ENCODE measurements at places on chromosomes 6 and 20.

- no peak for DNase-seq
Measured at GRCh38 chr6:89281779-89282246, 33.3 kb downstream of the GABRR2 start.

DNA sequence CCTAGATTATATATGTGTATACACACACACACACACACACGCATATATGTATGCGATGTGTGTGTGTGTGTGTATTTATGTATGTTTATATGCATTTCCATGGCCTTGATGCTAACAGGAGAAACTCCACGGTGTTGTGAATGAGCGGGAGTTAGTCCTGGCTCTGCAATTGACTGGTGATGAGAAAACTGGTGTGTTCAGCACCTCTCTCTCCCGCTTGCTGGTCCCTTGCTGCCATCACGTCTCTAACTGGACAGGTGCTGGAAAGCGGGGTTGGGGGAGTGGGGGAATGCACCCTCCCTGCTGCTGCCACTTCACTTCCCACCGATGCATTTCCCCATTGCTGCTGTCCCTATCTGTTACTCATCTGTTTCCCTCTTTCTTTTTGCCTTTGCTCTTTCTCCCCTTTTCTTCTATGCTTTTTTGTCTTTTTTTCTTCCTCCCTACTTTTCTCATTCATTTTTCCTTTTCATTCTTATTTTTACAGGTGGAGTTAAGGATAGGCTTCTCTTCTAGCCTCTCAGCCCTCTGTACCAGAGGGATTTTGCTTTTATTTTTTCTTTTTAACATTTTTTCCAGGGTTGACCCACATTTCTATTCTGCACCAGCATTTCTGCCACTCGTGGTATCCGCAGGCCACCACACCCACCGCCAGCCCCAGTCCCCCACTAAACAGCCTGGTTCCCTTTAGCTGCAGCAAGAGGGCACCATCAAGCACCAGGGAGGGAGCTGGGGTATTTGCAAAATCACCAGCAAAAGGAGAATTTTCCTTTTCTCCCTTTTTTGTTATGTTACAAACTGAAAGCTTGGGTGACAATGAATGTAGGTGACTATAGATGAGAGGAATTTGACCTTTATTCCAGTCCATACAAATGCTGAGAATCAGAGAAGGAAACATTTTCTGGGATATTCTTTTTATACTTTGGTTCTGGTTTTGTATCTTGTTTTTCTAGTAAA is 115.6 kb downstream of the TCP11 start:
- no peak for DNase-seq

DNA sequence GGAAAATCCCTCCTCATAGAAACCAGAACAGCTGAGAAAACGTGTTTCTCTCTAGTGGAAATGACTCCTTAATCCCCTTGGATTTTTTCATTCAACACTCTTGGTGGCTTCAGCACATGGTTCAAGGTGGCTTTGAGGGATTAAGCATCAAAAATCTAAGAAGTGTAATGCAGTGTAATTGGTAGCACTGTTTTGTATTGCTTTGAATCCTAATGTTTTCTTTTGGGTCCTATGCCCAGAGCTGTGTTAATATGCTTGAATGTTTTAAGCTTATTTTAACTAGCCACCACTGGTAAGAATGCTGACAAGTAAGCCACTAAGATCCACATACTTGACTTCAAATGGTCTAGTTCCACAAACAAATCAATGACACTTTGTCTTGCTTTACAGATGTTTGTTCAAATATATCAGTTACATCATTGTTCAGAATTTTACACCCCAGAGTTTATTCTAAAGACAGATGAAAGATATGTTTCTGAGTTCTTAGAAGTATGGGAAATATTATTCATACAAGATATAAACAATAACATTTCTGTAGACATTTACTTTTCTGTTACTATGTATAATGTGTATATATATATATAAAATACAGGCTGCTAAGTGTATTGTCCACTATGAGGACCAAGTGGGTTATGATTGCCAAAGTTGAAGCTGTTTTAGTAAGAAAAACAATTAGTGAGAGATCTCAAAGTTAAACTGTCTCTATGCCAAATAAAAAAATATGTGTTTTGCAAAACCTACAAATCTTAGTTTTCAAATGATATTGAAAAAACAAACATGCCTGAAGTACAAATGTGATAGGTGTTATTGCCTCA is 220.8 kb downstream of the OGFRL1 start:
- DNase-seq = no peak

DNA sequence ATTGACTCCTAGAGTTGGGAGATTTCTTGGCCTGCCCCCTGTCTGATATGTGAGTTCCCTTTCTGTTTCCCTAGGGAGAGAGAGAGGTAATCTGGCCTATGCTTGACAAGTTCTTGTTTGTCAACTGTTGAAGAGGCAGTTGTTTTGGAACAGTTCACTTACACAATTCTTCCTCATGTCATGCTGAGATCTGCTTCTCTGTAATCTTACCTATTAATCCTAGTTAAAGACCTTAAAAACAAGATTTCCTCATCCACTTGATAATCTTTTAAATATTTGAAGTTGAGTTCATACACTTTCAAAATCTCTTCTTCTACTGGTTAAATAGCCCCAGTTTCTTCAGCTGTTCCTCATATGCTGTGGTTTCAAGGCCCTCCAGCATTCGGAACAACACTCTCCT is 89.9 kb downstream of the FIG4 start:
- DNase-seq = no peak

DNA sequence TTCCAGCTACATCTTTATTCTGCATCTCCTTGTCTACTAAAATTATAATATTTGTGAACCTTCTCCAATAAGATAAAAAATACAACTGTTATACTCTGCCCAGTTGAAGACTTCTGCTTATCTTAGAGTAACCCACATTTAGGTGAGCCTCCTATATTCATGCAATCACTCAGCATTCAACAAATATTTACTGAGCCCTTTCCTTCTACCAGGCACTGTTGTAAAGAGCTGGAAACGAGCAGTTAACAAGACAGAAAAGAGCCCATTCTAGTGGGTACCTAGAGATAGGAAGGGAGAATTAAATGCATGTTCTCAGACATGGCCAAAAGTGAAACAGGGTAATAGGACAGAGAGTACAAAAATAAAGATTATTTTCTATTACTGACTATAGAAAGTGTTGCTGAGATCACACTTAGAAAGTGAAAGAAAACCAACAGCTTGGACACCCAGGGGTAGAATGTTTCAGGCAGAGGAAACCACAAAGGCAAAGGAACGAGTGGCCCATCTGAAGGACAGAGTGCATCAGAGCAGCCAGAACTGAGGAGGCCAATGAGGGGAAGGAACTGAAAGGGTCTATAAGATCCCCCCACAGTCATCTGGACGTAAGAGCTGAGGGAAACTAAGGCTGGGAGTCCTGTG is 50.8 kb upstream of the SMLR1 start:
- DNase-seq = no peak

DNA sequence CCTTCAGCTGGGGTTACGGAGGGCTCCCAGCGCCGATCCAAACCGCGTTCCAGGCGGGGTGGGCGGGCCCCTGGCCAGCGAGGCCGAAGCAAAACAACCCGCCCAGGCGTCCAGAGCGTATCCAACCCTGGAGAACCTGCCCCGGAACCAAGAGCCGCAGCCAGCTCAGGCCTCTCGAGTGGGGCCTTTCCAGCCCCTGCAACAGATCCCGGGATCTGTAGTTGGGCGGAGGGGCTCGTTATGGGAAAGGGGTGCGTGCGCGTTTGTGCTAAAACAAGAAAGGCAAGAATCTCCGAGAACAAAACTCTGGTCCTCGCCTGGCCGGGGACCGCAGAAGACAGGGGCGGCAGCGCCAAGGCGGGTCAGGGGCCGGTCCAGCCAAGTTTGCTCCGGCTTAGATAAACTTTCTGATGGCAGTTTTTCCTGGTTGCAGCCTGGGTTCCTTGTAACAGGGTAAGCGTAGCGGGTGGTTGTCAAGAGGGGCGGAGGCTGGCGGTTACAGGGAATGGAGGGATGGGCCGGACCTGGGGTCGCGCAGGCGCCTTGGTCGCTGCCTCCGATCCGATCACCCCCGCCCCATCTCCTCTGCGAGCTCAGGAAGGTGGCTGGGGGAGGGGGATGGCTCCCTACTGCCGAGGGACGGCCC is 448 bp upstream of the RIN2 start:
- DNase-seq = no peak

GRCh38 chr20:47206962-47207641 is 149.4 kb downstream of the ZMYND8 start:
- no peak for DNase-seq

DNA sequence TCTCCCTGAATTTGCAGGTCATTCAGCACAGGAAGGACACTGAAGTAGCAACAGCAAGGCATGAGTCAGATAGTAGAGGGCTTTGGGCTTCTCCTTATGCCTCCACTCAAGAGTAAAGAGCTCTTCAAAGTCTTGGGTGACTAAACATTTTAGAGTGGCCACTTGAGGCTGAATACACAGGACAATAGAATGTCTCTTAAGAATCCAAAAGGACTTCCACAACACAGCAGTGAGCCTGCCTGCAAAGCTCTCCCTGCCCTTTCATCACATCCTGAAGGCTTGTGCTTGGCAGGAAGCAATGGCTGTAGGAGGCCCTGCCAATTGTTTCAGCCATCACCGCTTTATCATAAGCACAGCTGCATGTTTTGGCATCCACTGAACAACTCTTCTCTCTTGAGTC is 36.8 kb downstream of the FOXQ1 start:
- no peak for DNase-seq

DNA sequence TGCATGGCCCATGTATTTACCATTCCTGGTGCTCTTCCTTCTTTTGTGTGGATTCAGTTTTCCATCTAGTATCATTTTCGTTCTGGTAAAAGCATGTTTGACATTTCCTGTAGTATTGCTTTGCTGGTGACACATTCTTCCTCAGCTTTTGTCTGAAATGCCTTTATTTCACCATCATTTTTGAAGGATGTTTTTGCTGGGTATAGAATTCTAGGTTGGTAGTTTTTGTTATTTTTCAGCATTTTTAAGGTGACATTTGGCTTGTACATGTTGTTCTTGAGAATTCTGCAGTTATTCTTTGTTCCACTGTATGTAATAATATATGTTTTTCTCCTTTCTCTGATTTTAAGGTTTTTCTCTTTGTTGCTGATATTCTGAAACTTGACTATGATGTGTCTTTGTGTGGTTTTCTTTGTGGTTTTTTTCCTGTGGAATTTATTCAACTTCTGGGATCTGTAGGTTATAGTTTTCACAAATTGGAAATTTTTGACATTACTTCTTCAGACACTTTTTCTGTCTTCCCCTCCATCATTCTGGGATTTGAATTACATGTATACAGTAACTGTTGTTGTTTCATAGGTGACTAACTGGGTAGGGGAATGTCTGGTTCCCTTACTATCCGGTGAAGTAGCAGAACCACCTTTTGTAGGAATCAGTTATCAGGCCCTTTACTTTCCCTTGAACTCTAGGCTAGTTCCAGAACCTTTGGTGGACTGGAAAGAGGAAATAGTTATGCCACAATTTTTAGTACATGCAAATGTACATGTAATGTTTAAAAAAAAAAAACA is 30.2 kb downstream of the SNX9 start:
- DNase-seq = no peak

DNA sequence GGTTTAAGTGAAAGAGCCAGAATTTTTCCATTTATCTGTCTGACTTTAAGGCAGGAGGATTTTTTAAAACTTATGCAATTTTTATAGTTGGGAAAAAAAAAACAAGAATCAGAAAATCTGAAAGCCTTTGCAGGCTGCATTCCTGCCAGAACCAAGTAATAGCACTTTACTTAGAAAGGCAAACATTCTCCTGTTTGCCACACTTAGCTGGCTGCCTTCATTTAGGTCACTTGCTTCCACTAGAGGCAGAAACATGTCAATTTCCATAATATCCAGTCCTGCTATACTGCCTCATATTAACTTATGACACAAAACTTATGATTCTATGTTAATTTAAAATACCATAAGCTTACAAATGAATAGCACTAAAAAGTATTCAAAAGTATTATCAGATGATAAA is 425.8 kb downstream of the FRK start:
- no peak for DNase-seq

- no peak for DNase-seq
Measured at GRCh38 chr6:31908791-31909190, 6.9 kb upstream of the ZBTB12 start.

DNA sequence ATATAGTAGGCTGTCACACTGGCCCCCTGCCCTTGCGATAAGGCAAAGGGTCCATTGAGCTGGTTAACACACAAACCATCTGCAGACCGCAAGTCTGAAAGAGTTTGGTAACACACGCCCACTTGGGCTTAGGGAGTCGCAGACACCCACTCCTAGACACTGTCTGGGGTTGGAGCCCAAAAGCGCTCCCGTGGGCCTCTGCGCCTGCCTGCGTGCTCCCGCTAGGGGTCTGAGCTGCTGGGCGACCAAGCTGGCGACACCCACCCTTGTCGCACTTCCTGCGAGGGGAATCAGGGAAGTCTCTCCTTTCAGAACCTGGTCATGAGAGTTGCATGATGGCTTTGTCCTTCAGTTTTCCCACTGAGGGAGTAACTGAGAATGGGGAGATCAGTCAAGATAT is 653.0 kb downstream of the HTR1B start:
- DNase-seq = no peak

DNA sequence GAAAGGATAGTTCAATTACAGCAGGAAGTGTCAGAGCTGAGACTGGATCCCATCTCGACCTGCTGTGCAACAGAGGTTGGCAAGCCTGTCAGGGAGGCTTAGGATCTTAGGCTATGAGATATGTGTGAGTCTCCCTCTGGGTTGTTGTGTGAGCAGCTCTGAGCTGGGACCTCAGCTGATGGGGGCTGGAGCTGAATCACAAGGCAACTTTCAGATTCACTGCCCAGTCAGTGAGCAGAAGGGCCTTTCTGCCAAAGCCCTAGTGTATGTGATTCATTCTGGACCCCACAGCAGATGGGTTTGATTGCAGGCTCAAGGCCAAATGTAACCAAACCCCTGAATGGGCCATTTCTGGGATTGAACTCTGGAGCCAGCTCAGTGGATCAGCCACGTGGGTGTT is 4.5 kb downstream of the PI3 start:
- DNase-seq = no peak

- no peak for DNase-seq
Measured at GRCh38 chr20:31687777-31688176, 34.9 kb downstream of the BCL2L1 start.

- DNase-seq = peak; percentile 43
Measured at GRCh38 chr6:142945446-142946180, 637 bp upstream of the HIVEP2 start.

GRCh38 chr6:42041481-42042053 is 8.8 kb upstream of the TAF8 start:
- DNase-seq = no peak

GRCh38 chr6:112184951-112185350 is 69.4 kb downstream of the LAMA4 start:
- DNase-seq = no peak

- no peak for DNase-seq
Measured at GRCh38 chr6:146300521-146300920, 243.1 kb upstream of the RAB32 start.

GRCh38 chr6:99811636-99812035 is 182.4 kb downstream of the MCHR2 start:
- DNase-seq = no peak

DNA sequence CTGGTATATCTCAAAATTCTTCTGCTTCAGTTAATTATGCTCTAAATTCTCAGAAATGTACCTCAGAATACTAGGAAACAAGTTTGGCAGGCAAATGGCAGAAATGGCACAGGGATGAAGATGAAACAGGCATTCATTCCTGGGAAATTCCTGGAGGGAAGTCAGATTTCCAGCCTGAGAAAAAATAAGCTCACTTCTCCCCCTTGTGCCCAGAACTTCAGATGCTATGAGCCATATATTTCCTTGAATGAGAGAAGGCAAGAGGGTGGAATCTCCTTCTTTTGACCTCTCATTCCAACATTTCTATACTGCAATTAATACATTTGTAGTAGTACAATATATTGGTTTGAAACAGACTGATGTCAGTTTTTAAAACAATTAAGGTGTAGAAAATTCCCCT is 22.8 kb downstream of the RGS17 start:
- DNase-seq = no peak
